SJSA1 (cell line): ENCODE measurements at places on chromosomes 3 and 15. TPM values are rescaled to one million over a fixed set of nuclear protein-coding genes. Genes with fewer than 3 reads are reported as not detected.

DNA sequence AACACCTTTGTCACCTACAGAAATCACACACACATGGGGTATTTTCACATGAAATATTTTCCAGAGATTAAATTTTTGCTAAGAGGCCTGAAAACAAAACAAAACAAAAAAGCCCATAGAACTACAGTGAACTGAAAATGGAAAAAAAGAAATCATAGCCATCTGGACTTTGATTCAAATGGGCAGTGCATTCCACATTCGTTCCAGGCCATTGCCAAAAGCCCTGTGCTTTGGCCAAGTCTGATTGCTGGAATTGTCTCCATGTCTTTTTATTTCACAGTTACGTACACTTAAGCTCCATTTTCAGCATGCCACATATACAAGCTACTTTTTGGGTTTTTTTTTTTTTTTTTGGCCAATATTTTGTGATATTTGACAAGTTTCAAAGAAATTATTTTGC is 47.1 kb downstream of the TFG start:
- DNase-seq: no peak

The MESP2 gene
- not detected in 2 replicates for total RNA-seq

DNA sequence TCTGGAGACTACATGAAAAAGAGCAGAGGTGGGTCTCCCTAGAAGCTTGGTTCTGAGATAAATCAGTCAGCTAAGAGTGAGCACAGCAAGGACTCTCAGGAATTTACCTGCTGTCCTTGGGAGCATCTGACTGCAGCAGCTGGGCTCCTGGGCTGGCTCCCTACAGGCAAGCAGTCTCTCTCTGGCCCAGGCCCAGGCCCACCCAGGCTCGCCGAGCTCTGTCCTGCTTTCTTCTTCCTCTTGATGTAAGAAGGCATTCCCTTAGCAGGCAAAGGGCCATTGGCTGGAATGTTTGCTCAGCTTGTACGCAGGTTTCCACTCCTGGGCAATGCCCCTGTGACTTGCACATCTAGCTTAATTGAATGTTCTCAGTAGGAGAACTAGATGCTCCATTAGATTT is 4.3 kb upstream of the RBP2 start:
- no peak for DNase-seq

DNA sequence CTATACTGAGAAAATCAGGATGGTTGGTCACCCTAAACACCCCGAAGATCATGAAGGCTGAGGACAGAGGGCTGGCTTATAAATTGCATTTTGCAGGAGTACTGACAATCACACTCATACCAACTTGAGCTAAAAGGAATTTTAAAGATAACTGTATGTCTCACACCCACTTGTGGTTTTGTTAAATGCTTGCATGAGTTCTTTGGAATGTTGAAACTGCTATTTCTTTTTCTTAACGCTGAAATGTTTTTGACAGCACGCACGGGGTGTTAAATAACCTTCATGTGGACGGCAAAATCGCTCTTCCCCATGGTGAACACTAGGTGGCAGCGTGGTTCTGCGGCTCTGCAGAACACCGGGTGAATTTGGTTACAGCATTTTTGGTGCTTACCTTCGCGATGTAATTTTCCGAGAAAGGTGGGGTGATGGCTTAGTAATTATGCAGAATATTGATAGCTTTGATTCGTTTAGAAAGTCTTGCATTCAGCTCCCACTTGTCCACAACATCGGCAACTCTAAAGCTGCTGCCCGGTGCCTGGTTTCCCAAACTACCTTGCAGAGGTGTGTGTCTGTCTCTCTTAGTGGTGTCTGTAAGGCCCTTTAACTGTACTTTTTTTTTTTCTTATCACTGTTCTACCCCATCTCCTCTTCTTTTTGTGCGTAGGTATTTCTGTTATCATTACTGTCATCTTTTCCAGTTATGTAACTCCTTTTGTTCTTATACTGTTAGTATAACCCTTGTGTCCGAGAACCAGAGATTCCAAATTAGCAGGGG is 51.7 kb downstream of the ARNT2 start:
- DNase-seq: peak; percentile 82

- DNase-seq: no peak
These were observed 95.9 kb upstream of the RNF7 start for GRCh38 chr3:141642215-141642614.

GRCh38 chr3:113297287-113297686 is 85.9 kb downstream of the BOC start:
- DNase-seq: no peak
